Thoracic aorta (tissue), 2 donors: ENCODE measurements at places on chromosomes 3 and 15. TPM values are rescaled to one million over a fixed set of nuclear protein-coding genes. Genes with fewer than 3 reads are reported as not detected.

GRCh38 chr3:159443266-159443665 lies 545.4 kb upstream of the IL12A start:
- H3K36me3 ChIP-seq, result no peaks in the 10 kb centered on the region
- no peak overlapping the region for H3K4me3 ChIP-seq
- DNase-seq, result no peak

DNA sequence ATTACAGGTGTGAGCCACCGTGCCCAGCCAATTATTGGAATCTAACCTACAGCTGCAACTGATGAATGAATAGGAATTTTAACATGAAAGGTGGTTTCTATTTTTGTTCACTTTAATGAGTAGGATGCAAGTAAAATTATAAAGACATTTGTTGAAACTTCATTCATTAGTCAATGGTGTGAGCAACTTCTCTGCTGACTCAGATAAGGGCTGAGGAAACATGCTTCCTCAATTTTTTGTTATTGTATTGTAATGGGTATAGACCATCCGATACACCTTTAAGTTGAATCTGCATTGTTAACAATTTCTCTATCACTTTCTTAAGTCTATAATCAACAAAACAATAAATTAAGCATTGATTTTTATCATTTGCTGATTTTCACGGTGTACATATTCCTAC lies 127.8 kb downstream of the STAG1 start:
- H3K36me3 ChIP-seq, result no peaks in the 10 kb centered on the region
- H3K4me3 ChIP-seq, result no peak overlapping the region
- peaks cover 8% of the 10 kb centered on the region for H3K4me1 ChIP-seq
- no peaks in the 10 kb centered on the region for H3K27me3 ChIP-seq
- no peak overlapping the region for H3K27ac ChIP-seq

THAP10 gene
- total RNA-seq, result 1.4 TPM

- no peak for DNase-seq
- H3K36me3 ChIP-seq, result no peaks in the 10 kb centered on the region
- no peak overlapping the region for H3K27ac ChIP-seq
- no peaks in the 10 kb centered on the region for H3K4me1 ChIP-seq
- H3K27me3 ChIP-seq, result no peaks in the 10 kb centered on the region
These were observed 9.0 kb upstream of the CD47 start for GRCh38 chr3:108099679-108100428.

DNA sequence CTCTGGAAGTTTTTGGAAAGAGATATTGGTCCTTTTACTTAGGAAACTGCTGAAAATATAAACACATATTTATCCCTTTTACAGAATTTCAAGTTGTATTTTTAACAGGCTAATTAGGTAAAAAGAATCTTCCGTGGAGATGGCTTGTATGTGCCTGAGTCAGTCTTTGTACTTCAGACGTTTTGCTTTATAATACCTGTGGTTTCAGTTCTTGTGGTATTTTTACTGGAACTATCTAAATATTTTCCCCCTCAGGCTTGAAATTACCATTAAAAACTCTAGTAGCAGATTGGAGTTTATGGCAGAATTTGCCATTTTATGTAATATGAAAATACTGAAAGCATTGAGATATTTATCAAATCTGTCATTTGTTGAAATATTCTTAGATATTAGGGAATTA lies 151.6 kb upstream of the CGNL1 start:
- no peak for DNase-seq
- H3K27me3 ChIP-seq, result no peaks in the 10 kb centered on the region
